ENCODE measurements at places on chromosomes 5 and 9. TPM values are rescaled to one million over a fixed set of nuclear protein-coding genes. Genes with fewer than 3 reads are reported as not detected.

The PRDM9 gene
- not detected for total RNA-seq

The WNT8A gene
- total RNA-seq: not detected

DNA sequence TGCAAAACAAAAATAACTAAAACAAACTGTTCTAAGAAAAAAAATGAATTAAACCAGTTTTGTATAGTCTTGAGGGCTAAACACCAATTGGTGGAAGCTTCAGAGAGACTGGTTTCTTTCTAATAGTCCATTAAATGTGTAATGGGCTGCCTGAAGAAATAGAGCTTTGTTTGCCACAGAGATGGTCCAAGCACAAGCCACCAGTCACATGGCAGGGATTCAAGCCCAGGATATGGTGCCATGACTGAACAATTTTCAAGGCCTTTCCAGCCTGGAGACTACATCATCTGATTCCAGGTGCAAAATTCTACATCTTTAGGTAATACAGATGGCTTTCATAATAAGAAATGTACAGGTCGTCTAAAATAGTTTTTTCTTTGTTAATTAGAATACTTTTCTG lies 355.3 kb downstream of the NR2F1-AS1 start:
- no peaks in the 10 kb centered on the region for H3K4me1 ChIP-seq
- H3K36me3 ChIP-seq: no peaks in the 10 kb centered on the region
- H3K27ac ChIP-seq: no peak overlapping the region
- H3K4me3 ChIP-seq: no peak overlapping the region

- peaks cover 3% of the 10 kb centered on the region for H3K36me3 ChIP-seq
- no peak overlapping the region for H3K27ac ChIP-seq
- no peak for DNase-seq
- H3K4me3 ChIP-seq: no peak overlapping the region
- no peaks in the 10 kb centered on the region for H3K27me3 ChIP-seq
Observed at GRCh38 chr9:105264380-105264779, 19.9 kb downstream of the SLC44A1 start.

DNA sequence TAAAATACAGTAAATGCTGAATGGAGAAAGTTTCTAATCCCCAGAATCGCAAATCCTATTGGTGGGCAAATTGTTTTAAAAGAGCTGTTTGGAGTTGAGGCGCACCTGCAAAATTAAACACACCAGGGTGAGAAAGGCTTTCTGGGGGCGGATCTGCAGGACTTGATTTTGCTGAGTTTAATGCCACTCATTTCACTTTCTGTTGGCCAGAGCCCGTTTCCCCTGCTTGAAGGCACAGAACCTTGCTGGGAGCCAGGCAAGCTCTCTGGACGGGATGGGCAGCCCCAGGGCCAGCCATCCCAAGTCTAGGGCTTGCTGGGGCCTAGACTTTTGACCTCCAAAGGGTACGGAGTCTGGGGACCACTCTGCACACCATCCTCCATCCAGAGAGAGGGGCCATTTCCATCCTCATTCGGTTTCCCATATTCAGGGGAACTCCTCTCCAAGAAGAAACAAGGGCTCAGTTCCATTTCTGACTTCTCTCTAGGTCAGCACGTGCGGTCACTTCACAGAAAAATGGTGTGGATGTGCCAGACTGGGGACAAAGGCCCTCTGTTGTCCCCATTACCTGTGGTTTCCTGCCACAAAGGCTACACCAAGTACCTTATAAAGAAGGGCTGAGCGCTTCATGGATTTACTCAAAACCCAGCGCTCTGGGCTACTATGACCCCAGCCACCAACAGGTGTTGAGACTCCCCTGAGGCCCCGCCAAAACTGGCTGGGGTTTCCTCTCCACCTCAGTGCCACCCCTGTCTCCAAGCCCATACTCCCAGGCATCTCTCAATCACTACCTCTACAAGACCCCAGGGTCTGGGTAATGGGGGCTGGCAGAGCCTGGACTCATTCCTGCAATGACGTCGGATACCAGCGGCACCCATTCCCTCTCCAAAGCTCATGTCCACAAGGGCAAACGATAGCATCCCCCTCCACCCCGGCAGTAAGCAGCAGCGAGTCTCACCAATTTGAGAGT lies 170.0 kb downstream of the AUH start:
- no peak overlapping the region for H3K27ac ChIP-seq
- H3K4me3 ChIP-seq: no peak overlapping the region
- H3K4me1 ChIP-seq: peaks cover 23% of the 10 kb centered on the region
- no peak for DNase-seq

The SGCD gene
- 0.18 TPM for total RNA-seq

DNA sequence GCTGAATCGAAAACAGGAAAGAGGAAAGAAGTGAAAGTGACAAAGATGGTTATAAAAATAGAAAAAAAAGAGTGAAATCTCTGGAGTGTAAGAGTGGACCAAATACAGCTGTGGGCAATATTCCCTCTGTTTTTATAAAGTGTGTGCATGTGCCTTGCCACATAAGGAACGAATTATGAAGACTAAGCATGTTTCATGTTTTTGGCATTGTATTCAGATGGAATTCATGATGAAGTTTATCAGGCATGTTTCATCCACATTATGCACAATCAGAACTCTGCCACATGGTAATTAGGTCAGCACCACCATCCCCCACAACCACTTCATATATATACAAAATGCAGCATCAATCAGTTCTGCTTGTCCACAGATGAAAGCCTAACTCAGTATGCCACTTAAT lies 348.0 kb downstream of the ZNF608 start:
- no peak overlapping the region for H3K4me3 ChIP-seq
- DNase-seq: no peak
- no peak overlapping the region for H3K27ac ChIP-seq
- H3K4me1 ChIP-seq: peaks cover 2% of the 10 kb centered on the region

DNA sequence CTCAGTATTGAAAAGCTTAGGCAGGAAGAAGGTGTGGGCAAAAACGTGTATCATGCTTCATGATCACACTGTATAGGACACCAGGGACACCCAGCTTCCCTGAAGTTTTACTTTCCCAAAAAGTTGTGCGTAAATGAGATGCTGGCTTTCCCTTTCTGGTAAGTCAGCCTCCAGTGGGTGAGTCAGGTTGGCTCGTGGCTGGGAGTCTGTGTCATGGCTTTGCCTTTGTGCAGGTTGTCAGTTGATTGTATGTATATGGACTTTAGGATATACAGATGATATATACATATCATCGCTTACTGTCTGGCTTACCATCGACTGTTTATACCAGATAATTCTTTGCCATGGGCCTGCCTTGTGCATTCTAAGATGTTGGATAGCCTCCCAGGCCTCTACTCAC lies 34.2 kb downstream of the ADRB2 start:
- no peak for DNase-seq
- no peak overlapping the region for H3K4me3 ChIP-seq

DNA sequence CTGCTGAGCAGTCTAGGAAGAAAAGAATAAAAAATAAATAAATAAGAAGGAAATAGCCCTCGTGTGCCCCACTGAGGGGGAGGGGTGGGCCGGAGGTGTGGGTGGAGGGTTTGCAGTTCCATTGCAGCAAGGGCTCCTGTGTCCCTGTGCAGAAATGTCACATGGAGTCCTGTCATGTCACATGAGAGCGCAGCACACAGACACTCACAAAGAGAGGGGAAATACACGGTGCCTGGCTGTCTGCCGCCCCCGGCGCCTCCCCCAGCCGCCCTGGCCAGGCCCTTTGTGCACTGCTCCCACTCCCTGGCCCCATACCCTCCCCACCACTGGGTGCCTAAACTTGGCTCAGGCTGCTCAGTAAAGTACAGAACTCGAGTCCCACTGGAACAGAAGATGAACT lies 55.6 kb upstream of the SPTLC1 start:
- peaks cover 10% of the 10 kb centered on the region for H3K36me3 ChIP-seq
- H3K4me3 ChIP-seq: no peak overlapping the region
- H3K4me1 ChIP-seq: no peaks in the 10 kb centered on the region
- H3K27ac ChIP-seq: no peak overlapping the region

DNA sequence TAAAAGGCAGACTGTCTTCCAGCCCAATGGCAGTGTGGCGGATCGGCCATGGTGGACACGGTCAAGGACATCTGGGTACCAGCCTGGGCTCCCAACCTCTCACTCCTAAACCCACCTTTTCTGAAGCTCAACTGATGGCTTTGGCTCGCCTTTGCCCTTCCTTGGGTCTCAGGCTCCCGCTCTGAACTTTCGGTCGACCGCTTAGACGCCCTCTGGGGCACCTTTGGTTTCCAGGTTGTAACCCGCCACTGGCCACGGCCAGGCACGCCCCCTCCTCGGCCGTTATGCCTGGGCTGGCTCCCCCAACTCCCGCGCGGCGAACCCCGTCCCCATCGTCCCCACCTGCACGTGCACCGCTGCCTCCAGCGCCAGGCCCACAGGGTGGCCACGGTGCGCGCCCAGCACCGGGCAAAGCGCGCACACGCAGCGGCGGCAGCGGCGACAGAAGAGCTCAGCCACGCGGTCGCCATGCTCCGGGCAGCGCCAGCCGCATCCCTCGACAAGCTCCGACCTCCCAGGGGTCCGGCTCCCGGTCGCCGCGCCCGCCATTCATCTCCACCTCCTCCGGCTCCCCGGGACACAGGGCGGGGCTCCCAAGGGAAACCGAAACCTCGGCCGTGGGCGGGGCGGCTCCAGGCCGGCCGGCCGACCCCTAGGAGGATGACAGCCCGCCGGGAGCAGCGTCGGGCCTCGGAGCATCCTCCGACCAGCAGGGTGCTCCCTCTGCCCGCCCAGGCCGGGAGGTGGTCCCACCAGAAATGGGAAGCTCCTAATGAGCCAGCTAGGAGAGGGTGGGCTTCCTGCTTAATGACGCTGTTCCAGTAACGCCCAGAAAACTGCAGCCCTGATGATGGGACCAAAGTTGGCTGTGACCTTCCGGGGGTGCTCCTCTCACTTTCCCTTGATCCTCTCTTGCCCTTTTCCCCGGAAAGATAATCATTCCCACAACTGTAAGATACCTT lies at the start of gene TRIM14:
Gene TRIM14, minus strand, starts transcription at position 583 of the 962 bp plus-strand sequence. Its CDS starts 34 bp downstream, at position 549.
- H3K27me3 ChIP-seq: no peaks in the 10 kb centered on the region
- peak within 1 kb of the TSS; percentile 96 for H3K27ac ChIP-seq
- H3K4me1 ChIP-seq: peaks cover 65% of the 10 kb centered on the region
- H3K36me3 ChIP-seq: peaks cover 4% of the 10 kb centered on the region

The TUBB4B gene
- 60.2 TPM for total RNA-seq

GRCh38 chr9:29290516-29290915 lies 1717.2 kb upstream of the C9orf72 start:
- no peak overlapping the region for H3K4me3 ChIP-seq
- peaks cover 2% of the 10 kb centered on the region for H3K36me3 ChIP-seq
- H3K27ac ChIP-seq: no peak overlapping the region
- DNase-seq: no peak
- no peaks in the 10 kb centered on the region for H3K4me1 ChIP-seq

DNA sequence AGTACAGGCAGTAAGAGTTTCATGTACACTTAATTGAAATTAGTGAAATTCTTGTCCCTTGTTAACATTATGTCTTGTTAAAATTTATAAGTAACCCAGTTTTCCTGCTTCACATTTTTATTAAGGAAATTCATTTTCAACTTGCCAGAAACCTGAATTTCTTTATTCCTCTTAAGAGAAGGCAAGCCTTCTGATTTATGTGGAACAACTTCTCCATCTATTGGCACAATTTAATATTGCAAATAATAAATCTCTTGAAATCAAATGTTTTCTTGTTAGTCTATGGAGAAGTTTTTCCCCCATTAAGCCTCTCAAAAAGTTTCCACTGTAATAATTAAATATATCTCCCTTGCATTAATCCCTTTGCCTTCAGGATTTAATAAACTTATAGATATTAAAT lies 33.8 kb upstream of the ACO1 start:
- H3K4me1 ChIP-seq: no peaks in the 10 kb centered on the region
- no peak for DNase-seq
- no peaks in the 10 kb centered on the region for H3K36me3 ChIP-seq

The CARTPT gene
- total RNA-seq: not detected

DNA sequence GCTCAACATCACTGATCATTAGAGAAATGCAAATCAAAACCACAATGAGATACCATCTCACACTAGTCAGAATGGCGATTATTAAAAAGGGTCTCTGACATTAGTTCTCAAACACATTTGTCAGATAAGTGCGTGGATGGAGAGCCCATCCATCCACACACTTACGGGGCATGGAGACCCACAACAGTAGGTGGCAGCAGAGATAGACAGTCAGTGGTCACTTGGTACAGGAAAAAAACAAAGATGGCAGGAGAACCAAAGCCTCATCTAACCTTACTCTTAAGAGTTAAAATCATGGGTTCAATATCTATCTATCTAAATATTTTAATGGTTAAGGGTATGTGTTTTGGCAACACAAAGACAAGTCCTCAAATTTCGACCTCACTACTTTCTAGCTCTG lies 1378.7 kb upstream of the C9orf72 start:
- no peak for DNase-seq
- no peak overlapping the region for H3K4me3 ChIP-seq
- no peaks in the 10 kb centered on the region for H3K27me3 ChIP-seq
- no peak overlapping the region for H3K27ac ChIP-seq
- no peaks in the 10 kb centered on the region for H3K4me1 ChIP-seq

Measured in naive thymus-derived CD8-positive, alpha-beta T cell (primary cell).